Peyer's patch (tissue), 4 donors: ENCODE measurements at places on chromosomes 5 and 9. TPM values are rescaled to one million over a fixed set of nuclear protein-coding genes. Genes with fewer than 3 reads are reported as not detected.
A peak's percentile ranks its signal among the peaks of the same experiment; 100 is the strongest.

The DDX4 gene
- not detected for total RNA-seq

DNA sequence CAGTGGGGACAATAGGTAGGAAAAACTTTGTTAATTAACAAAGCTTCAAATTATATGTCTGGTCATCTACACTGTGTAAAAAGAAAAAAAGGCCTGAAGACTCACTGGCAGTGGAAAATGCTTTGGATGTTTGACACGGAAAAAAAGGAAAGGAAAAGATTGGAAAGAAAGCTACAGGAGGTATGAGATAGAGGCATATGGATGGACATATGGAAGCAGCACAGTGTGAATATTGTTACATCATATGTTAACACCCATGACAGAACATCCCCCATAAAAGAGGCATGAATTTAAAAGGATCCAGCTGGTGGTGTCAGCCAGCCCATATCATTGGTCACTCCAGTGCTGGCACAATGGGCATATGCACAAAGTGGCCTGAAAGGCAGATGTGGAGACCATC is 19.0 kb upstream of the ADAMTS19 start:
- H3K27ac ChIP-seq, result no peak overlapping the region
- no peak for DNase-seq
- H3K4me1 ChIP-seq, result no peaks in the 10 kb centered on the region
- no peaks in the 10 kb centered on the region for H3K36me3 ChIP-seq
- no peaks in the 10 kb centered on the region for H3K27me3 ChIP-seq
- H3K4me3 ChIP-seq, result no peak overlapping the region

DNA sequence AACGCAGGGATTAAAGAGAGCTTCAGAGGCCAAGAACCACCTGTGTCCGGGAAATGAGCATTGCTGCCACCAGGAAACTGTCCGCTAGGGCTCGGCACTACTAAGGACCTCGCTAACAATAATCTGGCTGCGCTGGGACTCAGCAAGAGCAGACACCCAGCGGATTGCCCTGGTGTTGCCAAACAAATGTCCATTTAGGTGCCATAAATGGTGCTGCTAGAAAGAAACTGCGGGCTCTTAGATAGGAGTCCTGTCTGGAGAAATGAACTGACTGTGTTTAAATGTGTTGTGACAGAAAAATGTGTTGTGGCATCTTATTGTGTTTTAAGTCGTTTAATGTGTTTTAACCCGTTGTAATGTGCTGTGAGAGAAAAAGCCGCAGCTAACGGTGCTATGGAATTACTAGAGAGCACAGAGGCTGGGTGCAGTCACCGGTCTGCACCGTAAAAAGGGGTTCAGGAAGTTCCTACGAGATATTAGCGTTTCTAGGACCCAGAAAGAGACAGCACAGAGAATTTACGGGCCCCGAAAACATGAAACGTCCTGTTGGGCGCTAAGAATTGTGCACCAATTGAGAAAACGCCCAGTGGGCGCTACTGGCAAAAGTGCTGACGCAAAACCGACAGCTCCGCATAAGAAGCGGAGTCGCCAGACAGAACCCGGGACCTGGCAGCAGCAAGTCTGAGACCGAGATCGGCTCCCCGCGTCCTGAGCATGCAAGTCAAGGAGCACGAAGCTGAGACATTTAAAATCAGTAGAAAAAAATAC is 90.6 kb downstream of the ANXA2R start:
- DNase-seq, result peak; percentile 89
- H3K36me3 ChIP-seq, result no peaks in the 10 kb centered on the region
- H3K4me1 ChIP-seq, result no peaks in the 10 kb centered on the region
- no peaks in the 10 kb centered on the region for H3K27me3 ChIP-seq
- peak overlapping the region; percentile 34 for H3K4me3 ChIP-seq

The KCNV2 gene
- not detected for total RNA-seq

The LMX1B gene
- total RNA-seq, result not detected

DNA sequence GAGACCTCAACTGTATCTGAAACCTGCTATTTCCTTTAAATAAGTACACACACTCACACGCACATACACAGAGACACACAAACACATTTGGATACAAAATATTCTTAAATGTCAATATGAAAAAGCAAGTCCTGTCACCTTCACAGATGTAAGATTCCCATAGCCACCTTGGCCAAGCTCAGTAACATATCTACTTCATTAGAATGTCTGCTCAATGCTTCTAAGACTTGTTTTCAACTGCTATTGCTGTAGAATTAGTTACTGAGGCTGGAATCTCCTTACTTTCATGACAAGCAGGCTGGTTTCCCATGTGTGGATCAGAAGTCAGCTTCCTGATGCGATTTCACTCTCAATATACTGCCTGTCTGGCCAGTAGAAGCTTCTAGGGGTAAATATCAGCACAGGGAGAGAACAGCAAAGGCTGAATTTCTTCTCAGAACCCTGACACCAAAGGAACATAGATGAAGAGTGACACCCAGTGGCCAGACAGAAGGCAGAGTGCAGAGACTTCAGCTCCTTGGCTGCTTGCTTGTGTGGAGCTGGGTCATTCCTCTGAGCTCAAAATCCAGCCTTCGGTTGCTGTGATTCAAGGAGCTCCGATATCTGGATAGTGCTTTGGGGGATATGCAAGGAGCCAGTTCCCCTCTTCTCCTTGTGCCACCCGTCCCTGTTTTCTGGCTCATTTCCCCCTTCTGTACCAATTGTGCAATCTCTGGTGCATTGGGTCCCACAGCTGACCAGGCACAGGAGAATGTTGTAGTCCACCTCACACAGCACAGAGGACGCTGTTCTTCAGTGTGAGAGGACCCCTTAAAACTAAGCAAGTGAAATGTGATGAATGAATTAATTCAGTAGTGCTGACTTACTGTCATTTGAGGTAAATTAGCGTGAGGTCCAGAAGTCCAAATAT is 26.6 kb upstream of the ABLIM3 start:
- H3K4me3 ChIP-seq, result no peak overlapping the region
- H3K27ac ChIP-seq, result no peak overlapping the region
- DNase-seq, result no peak
- H3K4me1 ChIP-seq, result no peaks in the 10 kb centered on the region

The GPR150 gene
- total RNA-seq, result not detected

- H3K4me1 ChIP-seq, result no peaks in the 10 kb centered on the region
- H3K27me3 ChIP-seq, result no peaks in the 10 kb centered on the region
- no peak overlapping the region for H3K4me3 ChIP-seq
- peak; percentile 77 for DNase-seq
- H3K36me3 ChIP-seq, result no peaks in the 10 kb centered on the region
Measured at GRCh38 chr5:133423618-133424282, 188.6 kb downstream of the FSTL4 start.

DNA sequence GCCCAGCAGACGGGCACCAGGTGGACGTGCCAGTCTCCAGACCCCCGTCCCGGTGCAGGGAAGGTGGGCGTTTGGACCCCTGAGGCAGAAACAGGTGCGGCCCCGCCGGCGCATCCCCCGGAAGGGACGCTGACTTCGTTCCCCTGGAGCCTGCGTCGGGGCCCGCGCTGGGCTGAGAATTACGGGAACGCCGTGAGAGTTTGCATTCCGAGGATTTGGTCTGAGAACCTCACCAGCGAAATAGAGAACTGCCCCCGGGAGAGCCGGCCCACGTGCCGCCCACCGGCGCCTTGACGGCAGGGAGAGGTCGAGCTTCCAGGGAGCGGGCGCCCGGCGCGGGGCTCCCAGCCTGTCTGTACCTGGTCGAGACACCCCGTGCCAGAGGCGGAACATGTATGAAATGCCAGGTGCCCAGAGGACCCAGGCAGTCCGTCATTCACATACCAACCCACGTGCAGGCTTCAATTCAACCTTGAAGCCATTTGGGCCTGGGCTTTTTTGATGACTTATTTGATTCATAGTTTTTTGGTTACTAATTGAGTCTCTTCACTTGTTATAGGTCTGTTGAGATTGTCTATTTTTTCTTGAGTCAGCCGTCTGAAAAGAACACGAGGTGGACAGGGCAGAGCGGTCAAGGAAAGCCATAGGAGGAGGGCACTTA is 877 bp upstream of the CAMSAP1 start:
- no peaks in the 10 kb centered on the region for H3K27me3 ChIP-seq
- DNase-seq, result no peak
- H3K36me3 ChIP-seq, result peaks cover 23% of the 10 kb centered on the region
- peak overlapping the region; percentile 85 for H3K4me3 ChIP-seq

The SPINK14 gene
- total RNA-seq, result not detected

The C6 gene
- total RNA-seq, result not detected

GRCh38 chr9:98530806-98531386 is 177.8 kb downstream of the GABBR2 start:
- no peaks in the 10 kb centered on the region for H3K4me1 ChIP-seq
- H3K27ac ChIP-seq, result no peak overlapping the region
- H3K36me3 ChIP-seq, result no peaks in the 10 kb centered on the region
- H3K4me3 ChIP-seq, result no peak overlapping the region
- no peaks in the 10 kb centered on the region for H3K27me3 ChIP-seq

DNA sequence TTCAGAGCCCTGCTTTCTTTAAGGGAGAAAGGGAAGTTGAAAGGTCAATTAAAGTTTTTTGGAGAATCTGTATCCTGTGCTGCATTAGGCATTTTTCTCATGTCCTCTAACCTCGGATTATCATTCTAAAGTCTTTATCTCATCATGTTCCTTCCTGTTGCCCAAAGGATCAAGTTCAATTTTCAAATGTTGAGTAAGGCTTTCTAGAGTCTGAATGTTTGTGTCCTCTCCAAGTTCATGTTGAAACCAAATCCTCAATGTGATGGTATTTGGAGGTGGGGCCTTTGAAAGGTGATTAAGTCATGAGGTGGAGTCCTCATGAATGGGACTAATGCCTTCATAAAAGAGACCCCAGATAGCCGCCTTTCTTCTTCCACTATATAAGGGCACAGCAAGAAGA is 20.2 kb upstream of the TNC start:
- H3K4me1 ChIP-seq, result no peaks in the 10 kb centered on the region
- H3K4me3 ChIP-seq, result no peak overlapping the region
- DNase-seq, result no peak
- no peaks in the 10 kb centered on the region for H3K27me3 ChIP-seq

DNA sequence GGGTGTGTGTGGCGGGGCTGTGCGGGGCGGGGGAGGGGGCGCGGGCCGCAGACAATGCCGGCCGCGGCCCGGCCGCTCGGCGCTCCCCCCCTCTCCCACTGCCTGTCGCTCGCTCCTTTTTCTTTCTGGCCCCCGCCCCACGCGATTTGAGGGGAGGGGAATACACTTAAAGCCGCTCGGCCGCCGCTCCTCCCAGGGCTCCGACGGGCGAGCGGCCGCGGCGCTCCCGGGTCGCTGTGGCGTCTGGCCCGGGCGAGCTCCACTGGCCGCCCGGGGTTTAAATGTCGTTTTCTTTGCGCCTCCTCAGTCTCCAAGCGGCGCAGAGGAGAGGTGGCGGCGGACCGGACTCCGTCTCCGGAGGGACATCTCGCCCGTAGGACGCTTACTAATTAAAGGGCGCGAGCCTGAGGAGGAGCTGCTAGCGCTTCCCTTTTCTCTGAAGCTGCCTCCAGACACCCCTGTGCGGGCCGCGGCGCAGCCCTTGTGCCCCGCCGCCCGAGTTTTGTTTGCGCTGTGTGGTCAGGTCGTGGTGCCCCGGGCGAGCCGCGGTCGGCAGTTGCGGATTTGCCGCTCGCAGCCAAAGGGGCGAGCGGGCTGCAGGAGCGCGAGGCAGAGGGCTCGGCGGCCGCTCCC is 1.4 kb downstream of the ZSWIM6 start:
- H3K36me3 ChIP-seq, result no peaks in the 10 kb centered on the region
- no peaks in the 10 kb centered on the region for H3K27me3 ChIP-seq
- H3K4me3 ChIP-seq, result peak overlapping the region; percentile 87

- H3K27ac ChIP-seq, result no peak overlapping the region
- H3K4me3 ChIP-seq, result no peak overlapping the region
- DNase-seq, result no peak
- no peaks in the 10 kb centered on the region for H3K4me1 ChIP-seq
- H3K27me3 ChIP-seq, result no peaks in the 10 kb centered on the region
Measured at GRCh38 chr9:99870126-99870525, 36.3 kb upstream of the STX17 start.

GRCh38 chr9:136520053-136520540 is 25.8 kb downstream of the NOTCH1 start:
- no peaks in the 10 kb centered on the region for H3K27me3 ChIP-seq
- H3K36me3 ChIP-seq, result no peaks in the 10 kb centered on the region
- DNase-seq, result peak; percentile 86

The TBC1D13 gene
- 48.7 TPM for total RNA-seq

GRCh38 chr5:123438244-123438643 is 15.0 kb upstream of the CEP120 start:
- H3K36me3 ChIP-seq, result no peaks in the 10 kb centered on the region
- no peak overlapping the region for H3K4me3 ChIP-seq
- no peak overlapping the region for H3K27ac ChIP-seq
- DNase-seq, result no peak

The FGF18 gene
- total RNA-seq, result 0.53 TPM

GRCh38 chr5:131379723-131380122 is 115.9 kb downstream of the CDC42SE2 start:
- no peaks in the 10 kb centered on the region for H3K36me3 ChIP-seq

DNA sequence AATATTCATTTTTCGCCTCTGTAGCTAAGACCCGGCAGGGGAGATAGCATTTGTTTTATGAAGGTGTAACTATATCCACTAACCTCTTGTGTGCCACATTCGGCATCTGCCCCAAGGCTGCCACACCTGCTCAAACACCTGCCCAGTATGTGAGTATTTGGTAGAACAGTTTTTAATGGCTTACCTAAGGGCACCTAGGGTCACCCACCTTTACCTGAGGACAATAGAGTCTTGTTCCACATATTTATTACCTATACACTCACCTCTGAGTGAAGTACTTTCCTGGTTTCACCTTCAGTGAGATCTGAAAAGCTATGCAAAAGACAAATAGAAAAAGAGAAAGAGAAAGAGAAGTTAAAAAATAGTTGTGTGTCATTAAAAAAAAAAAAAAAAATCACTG is 68.0 kb upstream of the PIP5K1B start:
- H3K27me3 ChIP-seq, result no peaks in the 10 kb centered on the region
- H3K4me3 ChIP-seq, result no peak overlapping the region
- no peaks in the 10 kb centered on the region for H3K4me1 ChIP-seq

The RACK1 gene
- 1,931 TPM for total RNA-seq

- H3K27ac ChIP-seq, result peak overlapping the region; percentile 73
- peak overlapping the region; percentile 48 for H3K4me3 ChIP-seq
- no peaks in the 10 kb centered on the region for H3K27me3 ChIP-seq
- no peaks in the 10 kb centered on the region for H3K36me3 ChIP-seq
Measured at GRCh38 chr9:129598089-129598596, 22.8 kb downstream of the C9orf50 start.
